ENCODE measurements at places on chromosomes 12 and 14.

GRCh38 chr12:75480469-75480949 lies at the start of gene GLIPR1:
Gene GLIPR1, plus strand, starts transcription at chr12:75480755. Its CDS starts 126 bp downstream, at chr12:75480881.
- peak; percentile 51 for DNase-seq

- peak; percentile 5 for DNase-seq
Observed at GRCh38 chr12:85920324-85920947, 46.3 kb downstream of the NTS start.

DNA sequence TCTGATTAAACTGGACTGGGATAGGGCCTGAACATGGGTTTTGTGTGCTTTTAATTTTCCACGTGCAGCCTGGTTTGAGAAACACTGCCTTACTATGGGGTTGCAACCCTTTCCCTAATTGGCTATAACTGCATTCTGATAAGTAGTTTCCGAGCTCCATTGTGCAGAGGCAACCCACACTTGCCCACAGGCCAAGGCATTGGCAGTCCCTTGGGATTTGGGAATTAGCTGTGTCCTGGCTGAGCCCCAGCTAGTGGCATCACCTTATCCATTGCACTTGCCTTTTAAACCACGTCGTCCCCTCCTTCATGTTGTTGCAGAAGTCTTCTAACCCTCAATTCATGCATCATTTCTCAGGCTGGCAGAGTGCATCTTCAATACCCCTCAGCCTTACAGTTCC lies 10.2 kb downstream of the VCPKMT start:
- no peak for DNase-seq

GRCh38 chr12:117046861-117047530 lies 52.2 kb downstream of the TESC start:
- DNase-seq = no peak

- DNase-seq = no peak
Observed at GRCh38 chr12:111076611-111077451, 156.5 kb upstream of the MYL2 start.

- DNase-seq = no peak
Observed at GRCh38 chr12:130127532-130127911, 34.7 kb upstream of the FZD10 start.

- DNase-seq = peak; percentile 47
Observed at GRCh38 chr12:122081697-122082221, 3.2 kb downstream of the MLXIP start.

DNA sequence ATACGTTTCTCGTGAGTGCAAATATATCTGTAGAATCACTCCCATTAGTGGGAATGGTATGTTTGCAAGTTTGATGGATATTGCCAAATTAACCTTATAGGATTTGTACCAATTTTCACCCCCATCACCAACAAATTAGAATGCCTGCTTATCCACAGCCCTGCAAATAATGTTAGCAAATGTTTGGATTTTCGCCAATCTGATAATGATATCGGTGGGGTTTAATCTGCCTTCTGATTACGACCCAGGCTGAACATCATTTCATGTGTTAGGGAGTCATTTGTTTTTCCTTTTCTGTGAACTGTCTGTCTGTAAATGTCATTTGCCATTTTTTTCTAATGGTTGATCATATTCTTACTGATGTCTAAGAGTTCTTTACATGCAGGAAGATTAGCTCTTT lies 4.1 kb upstream of the DAZAP2 start:
- DNase-seq = no peak

DNA sequence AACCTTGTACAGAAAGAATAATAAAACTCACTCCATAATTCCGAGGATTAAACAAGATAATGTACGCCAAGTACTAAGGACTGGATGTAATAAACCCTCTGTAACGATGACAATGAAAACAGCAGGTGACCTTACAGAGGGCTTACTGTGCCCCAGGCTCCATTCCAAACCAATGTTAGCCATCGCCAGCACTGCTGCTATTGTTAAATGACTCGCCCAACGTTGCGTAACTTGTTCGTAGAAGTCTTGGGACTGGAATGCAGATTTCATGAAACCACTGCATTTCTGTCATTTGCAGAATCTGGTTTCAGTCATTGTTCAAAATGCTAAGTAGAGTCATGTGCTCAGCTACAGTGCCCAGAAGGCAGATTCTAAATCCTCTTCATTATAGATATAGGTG lies 728 bp upstream of the STON2 start:
- DNase-seq = no peak

- no peak for DNase-seq
Observed at GRCh38 chr14:105255021-105255507, 6.7 kb downstream of the BTBD6 start.

GRCh38 chr14:33068040-33068439 lies 129.4 kb downstream of the NPAS3 start:
- no peak for DNase-seq

DNA sequence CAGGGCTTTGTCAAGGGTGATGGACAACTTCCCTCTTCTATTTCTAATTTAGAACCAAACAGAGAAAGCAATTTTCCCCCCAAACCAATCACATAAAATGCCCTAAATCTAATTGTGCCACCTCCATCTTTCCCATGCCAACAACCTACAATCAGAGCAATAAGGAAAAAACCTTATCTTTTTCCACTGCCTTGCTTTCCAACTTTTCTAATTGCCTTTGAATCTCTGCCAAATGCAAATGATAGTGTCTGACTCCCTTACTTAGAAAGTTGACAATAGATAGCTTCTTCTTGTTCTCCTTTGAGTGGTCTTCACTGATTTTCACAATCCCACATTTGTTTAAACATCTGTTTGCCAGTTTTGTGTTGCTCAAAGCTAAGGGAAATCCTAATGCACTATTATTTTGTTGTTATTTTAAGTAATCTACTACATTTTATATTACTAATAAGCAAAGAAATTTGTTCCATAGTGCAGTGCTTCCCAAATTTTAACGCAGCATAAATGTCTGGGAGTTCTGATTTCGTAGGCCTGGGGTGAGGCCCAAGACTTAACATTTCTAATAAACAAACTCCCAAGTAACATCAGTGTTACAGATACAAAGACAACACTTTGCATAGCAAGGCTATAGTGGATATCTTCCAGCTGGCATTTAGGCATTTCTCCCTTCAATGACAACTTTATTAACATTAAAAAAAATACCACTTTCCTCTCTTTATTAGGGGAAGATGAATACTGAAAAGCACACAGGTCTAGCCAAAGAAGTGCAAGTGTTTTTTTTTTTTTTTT lies 696.3 kb upstream of the USP15 start:
- no peak for DNase-seq

DNA sequence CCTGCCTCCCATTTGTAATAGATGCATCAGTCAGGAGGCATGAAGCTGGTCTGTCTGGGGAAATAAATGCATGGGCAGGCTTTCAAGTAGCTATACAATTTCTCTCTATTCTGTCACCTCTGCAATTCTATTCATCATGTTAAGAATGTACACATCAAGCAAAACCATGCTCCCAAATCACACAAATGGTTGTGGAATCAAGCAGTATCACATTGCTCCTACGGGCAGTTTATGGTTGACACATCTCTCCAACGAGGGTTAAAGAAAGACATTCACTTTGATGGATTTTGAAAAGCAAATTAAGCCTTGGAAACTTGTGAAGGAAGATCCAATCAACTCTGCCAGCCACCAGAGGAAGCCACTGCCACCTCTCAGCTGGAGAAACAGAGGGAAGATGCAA lies 1277.4 kb upstream of the TMEM132C start:
- DNase-seq = no peak

DNA sequence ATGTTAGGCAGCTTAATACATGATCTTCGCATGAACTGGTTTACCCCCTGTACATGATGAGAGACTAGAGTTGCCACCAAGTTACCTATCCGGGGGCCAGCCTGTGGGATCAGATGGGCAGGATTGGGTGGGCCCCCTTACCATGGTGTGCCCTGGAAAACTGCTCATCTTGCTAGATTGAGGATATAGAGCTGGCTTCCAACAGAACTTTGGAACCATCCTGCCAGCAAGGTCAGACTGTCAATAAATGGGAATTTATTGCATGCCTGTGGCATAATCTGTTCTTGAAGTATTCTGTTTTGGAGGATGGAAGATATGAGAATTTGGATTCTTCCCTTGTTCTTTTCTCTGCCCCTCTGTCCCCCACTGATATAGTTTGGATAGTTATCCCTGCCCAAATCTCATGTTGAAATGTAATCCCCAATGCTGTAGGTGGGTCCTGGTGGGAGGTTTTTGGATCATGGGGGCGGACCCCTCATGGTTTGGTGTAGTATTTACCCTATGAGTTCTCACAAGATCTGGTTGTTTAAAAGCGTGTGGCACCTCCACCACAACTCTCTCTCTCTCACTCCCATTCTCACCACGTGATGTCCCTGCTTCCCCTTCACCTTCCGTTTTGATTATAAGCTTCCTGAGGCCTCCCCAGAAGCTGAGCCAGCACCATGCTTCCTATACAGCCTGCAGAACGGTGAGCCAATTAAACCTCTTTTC lies 3.7 kb upstream of the TM9SF1 start:
- no peak for DNase-seq

- DNase-seq = no peak
Observed at GRCh38 chr12:110371408-110372055, 32.0 kb downstream of the ANAPC7 start.

GRCh38 chr12:12555656-12556055 lies 7.0 kb downstream of the DUSP16 start:
- DNase-seq = no peak

DNA sequence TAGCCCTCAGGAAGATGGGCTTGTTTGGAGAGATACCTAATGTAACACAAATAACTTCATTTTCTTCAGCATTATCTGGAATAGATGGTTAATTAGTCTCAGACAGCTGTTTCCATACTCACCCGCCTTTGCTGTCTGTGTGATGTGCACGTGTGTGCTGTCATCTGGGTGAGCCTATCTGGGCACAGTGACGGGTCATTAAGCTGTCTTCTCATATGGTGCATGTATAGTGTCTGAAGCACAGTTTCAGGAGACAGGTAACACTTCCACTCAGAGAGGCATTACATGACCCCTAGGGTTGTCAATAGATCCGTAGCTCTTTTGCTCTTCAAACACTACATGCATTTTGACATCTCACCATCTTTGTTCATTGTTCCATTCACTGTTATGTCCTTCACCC lies 493.3 kb downstream of the APAF1 start:
- no peak for DNase-seq

DNA sequence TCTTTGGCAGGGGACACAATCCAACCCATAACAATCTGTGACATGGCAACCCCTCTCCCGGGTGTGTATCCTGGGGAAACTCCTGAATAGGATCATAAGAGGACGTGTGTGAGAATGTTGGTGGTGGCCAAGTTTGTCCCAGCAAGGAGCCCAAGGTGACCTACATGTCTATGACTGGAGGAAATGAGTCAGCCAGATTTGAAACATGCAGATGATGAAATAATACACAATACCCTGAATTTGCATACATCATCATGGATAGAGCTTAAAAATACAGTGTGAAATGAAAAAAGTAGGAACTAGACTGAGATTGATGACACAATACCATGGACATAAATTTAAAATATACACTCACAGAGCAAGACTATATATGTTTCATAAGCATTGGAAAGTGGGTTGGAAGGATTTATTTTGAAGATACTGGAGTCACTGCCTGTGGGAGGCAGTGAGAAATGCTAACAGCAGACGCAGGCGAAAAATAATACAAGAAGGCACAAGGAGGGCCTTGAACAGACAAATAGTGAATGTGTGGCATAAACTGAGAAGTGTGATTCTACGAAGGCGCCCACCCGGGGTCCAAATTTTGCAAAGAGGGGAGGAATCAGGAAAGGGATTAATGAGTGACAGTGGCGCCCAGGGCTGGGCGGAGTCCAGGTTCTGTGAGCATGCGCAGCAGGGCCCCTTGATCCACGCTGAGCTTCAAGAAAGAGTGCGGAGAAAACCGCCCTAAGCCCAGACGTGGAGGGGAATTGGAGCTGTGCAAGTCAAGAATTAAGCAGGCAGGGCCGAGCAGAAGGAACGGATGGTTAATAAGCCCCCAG lies 7.0 kb upstream of the MAP1LC3B2 start:
- no peak for DNase-seq

DNA sequence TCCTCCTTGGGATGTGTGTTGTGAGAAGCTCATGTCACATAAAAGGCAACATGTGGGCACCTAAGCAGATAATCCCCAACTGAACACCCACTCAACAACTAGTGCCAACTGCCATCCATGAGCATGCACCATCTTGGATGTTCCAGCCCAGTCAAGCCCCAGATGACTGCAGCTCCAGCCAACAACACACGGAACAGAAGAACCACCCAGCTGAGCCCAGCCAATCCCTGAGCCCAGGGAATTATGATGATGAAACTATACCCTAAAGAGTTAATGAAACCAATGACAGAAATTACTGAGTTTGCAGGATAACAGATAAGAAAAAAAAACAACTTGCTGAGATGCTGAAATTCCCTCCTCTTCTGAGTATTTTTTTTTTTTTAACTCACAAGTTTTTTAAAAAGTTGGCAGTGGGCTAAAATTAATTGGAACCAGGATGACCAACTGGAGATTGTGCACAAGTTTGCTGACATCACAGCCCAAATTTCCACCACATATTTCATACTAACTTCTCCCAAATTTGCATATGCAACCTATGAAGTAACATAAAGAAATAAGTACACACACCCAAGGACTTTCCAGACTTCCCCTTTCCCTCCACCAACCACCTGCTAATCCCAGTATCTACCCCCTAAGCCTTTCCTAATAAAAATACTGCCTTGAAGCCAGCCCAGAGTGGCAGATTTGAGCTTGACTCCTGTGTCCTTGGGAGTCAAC lies 124.5 kb downstream of the KSR2 start:
- DNase-seq = no peak

DNA sequence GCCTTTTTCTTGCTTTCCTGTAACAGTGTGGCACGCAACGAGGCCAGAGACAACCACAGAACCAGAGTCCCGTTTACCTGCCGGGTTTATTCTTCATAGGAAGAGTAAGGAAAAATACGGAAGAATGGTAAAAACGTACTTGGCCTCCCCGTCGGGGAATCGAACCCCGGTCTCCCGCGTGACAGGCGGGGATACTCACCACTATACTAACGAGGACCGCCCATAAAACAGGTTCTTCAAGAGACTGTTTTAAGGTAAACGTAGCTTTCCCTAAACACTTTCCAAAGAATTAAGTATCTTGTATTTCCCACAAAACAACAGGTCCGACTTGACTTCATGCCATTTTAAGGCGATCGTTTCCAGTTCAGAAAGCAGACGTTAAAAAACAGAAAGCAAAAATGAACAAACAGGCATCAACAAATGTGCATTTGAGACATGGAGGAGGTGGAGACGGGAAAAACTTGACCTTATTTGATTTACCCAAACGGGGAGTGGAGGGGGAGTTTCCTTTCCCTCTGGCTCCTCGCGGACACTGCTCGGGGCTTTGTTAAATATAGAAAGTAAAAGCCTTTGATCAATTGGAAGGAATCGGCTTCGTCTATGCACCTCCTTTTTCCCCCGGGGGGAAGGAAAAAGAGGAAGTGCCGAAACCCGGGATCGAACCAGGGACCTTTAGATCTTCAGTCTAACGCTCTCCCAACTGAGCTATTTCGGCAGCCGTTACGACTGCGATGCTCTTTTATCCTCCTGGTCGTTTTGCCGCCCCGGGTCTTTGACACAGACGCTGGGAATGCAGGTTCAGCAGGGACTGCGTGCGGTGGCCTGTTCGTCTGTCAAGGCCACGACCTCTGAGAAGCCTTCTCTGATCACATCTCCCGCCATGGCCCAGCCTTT lies 13.0 kb upstream of the UBC start:
- DNase-seq = peak; percentile 86
